GF-D8 (cell line): ENCODE measurements at places on chromosomes 5 and 9.

GRCh38 chr5:137531266-137531665 is 32.1 kb upstream of the SPOCK1 start:
- DNase-seq, result no peak

DNA sequence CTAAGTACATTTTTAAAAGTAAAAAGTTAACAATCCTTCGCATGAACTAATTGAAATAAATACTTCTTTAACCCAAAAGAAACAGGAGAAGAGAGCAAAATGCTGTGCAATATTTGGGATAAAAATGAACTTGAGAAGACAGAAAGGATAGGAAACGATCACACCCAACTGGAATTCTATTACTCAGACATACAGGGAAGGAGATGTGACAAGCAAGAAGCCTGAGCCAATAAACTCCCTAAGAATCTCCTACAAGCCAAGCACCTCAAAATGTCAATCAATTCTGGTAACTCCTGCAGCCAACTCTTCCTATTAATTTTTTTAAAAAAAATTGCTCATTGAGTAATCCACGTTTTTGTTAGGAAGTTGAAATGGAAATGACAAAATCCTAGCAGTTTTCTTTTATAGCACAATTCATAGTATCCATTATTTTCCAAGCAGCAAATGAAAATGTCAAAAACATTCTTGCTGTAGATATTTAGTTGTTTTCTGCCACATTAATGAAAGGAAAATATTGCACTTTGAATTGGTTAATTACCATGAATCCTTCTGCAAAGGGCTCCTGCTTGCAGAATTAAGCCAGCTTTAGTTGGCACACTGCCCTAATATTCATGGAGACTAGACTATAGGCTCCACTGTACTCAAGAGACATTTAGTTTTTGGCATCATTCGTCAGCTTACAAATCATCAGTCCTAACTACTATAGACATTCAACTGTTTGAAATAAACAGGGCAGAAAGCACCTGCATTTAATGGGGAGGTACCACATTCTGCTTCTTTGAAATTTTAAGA is 89.0 kb downstream of the RFX3 start:
- DNase-seq, result no peak

- no peak for DNase-seq
Observed at GRCh38 chr5:81164936-81165335, 68.2 kb upstream of the CKMT2 start.

DNA sequence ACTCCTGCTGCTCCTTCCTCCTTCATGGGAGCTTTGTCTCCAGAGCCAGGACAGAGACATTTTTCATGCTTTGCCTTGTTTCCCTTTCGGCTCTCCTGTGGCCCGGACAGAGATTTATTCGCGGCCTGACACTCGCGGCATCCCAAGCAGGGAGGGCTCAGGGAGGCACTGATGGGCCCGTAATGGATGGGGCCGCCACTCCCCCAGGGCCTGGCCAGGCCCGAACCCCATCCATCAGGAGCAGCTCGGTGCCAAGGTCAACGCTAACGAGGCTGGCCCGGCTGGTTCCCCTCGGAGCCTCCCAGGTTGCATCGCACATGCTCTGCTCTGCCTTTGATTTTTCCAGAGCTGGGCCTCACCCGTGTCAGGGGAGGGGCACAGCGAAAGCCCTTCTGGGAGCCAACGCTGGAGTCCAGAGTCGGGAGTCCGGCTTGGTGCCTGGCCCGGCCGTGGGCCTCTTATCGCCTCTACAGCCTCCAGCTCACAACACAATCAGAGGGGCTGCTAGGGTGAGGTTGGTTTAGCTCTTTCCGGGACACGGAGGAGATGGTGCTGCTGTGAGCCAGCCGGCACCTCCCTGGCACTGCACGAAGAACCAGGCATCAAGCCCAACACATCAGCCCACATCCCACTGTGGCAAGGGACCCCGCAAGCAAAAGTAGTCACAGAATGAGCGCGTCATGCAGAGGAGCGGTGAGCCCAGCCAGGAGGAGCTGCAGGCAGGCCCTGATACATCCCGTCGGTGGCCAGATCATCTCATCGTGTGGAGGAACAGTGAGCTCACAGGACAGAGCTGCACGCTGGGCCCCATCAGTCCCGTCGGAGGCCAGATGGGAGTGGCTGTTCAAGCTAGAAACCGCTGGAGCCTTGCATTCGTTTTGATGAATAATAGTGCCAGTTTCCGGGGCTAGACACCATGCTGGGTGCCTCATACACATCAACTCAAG is 72.2 kb upstream of the BARHL1 start:
- DNase-seq, result no peak

GRCh38 chr5:151107738-151108520 is 27.1 kb upstream of the TNIP1 start:
- DNase-seq, result no peak

DNA sequence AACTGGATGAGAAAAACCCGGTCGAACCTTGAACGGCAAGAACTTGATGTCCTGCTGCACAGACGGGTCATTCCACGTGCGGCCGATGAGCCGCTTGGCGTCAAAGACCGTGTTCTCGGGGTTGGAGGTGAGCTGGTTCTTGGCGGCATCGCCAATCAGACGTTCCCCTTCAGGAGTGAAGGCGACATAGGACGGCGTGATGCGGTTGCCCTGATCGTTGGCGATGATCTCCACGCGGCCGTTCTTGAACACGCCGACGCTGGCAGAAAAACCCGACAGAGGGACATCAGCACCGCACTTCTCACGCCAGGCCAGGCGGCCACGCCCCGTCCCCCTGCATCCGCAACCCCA is 519 bp downstream of the HSPA5 start:
- DNase-seq, result no peak

GRCh38 chr5:6705088-6705487 is 8.1 kb upstream of the TENT4A start:
- DNase-seq, result peak; percentile 47

- no peak for DNase-seq
Observed at GRCh38 chr9:130325921-130326320, 60.4 kb downstream of the HMCN2 start.
